Activated CD8-positive, alpha-beta memory T cell treated with anti-CD3 and anti-CD28 coated beads for 24 hours (primary cell): ENCODE measurements at places on chromosomes 2 and 18.

- no peak for DNase-seq
Measured at GRCh38 chr2:27828305-27828704, 56.8 kb downstream of the MRPL33 start.

DNA sequence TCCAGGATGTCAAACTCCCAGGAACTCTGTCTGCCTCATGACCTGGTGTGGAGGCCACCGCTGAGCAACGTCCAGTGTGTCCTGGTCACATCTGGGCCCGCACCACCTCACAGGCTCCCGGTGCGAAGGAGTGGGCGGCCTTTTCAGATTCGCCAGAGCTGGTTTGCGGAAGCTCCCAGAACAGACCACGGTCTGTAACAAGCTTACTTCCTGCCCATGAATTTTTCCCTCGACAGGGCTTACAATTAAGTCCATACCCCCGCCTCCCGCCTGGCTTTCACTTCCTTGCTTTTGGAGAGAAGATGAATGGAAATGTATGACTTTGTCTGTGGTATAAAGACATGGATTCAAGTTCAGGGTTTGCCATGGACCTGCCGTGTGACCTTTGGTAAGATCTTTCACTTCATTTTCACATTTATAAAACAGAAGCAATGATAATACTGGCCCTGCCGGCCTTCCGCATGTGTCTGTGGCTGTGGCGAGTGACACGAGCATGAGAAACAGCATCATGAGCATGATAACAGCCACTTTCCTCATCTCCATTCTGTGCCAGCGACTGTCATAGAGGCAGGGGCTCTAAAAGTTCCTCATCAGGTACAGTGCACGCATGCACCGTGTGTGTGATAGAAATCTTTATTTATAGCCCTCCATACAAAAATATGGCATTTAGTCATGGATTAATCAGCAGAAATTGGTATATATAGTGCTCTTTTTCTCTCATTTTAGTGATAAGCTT lies 31.0 kb upstream of the KCNF1 start:
- no peak for DNase-seq

- no peak for DNase-seq
Measured at GRCh38 chr2:106963156-106963555, 77.2 kb upstream of the ST6GAL2 start.

GRCh38 chr18:3294435-3295080 lies 32.6 kb downstream of the MYL12B start:
- no peak for DNase-seq
